ENCODE measurements at places on chromosomes 16 and 17.
A peak's percentile ranks its signal among the peaks of the same experiment; 100 is the strongest.

GRCh38 chr17:9780552-9780951 is 10.8 kb downstream of the DHRS7C start:
- DNase-seq = no peak

- DNase-seq = no peak
Observed at GRCh38 chr16:89472711-89473075, 17.7 kb downstream of the ANKRD11 start.

DNA sequence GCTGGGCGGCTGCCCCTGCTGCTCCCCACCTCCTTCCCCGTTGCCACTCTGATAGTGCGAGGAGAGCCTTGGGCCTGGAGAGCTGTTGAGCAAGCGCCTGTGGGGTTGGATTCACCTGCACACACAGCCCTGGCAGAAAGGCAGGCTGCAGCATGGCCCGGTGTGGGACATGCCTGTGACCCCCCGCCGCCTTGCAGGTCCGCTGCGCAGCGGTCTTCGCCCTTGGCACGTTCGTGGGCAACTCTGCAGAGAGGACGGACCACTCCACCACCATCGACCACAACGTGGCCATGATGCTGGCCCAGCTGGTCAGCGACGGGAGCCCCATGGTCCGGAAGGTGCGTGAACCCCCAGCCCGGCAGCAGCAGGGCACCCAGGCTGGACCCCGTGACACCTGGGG is 106.8 kb upstream of the CHMP6 start:
- no peak for DNase-seq

DNA sequence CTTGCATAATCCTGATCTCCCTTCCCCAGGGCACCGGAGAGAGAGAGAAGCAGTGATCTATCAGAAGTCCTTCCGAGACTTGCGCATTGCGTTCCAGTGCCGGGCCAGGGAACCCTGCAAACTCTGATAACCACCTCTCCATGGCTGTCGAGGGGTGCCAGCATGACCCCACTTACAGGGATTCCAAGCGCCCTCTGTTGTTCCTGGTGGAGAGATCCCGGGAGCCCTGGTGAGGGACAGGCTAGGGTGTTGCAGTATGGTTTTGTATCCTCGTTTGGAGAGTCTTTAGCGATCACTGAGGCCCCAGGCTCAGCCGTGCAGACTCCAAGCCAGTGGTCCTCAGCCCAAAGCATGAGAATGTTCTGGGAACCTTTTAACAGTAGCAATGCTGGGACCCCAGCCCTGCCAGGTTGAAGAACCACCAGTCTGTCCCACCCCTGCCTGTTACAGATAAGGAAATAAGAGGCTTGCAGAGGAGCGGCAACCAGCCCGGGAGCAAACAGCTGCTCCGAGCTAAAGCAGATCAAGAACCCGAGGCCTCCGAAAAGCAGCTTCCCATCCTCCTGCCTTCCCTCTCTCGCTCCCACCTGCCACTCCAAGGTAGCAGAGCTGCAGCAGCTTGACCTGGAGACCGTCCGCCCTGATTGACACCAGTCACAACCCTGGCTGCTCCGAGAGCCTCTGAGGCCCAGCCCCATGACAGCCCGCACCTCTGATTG is 150.3 kb upstream of the RPL38 start:
- no peak for DNase-seq

DNA sequence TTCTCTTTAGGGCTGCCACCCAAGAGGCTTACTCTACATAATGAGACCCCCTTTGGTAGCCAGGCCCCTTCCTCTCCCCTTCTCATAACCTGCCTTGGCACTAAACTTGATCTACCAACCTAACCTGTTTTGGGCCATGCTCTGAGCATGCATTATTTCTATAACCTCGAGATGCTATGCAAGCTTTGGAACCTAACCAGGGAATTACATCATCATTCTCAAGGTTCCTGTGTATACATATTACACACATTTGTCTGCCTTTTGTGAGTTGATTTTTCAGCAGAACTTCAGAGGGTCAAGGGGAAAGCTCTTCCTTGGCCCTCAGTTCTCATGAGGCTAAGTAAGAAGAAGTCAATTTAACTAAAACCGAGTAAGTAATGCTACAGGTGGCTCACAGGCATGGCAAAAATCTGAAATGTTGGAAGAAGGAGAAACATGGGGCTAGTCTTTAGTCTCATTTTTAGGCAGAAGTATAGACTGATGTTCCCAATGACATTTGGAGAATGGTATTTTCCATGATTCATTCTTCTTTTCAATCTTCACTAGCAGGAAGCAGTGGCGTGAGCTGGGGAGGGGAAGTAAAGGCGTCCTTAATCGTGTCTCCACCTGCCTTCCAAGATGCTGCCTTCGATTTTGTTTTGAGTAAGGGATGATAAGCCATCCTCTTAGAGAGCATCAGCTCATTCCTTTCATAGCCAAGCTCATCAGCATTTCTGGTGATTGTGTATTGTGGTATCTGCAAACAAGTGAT is 308.4 kb downstream of the ABCC12 start:
- DNase-seq = no peak

- DNase-seq = no peak
Observed at GRCh38 chr17:17419166-17419565, 57.6 kb upstream of the MED9 start.

- no peak for DNase-seq
Observed at GRCh38 chr16:65769055-65769465, 597.4 kb upstream of the CDH5 start.

DNA sequence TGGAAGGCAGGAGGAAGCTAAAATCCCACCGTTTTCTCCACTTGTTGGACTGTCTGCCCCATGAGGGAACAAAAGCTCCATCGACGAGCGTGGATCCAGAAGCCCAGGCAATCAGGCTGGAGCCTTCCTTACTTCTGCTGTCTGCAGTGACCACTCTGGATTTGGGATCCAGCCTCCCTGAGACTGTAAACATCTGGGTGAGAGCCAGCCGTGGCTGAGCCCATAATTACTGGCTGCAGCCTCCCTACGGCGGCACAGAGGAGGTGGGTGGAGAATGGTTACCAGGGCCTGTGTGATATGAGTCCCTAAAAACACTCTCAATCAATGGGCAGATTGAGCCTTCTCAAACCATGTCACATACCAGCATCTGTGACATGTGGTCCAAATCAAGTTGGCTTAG is 158.2 kb downstream of the FOXL1 start:
- DNase-seq = no peak

- DNase-seq = no peak
Observed at GRCh38 chr16:69448470-69449193, 24.2 kb downstream of the CYB5B start.

GRCh38 chr17:6599364-6599763 is 41.1 kb downstream of the KIAA0753 start:
- DNase-seq = no peak

GRCh38 chr17:65066901-65067300 is 10.4 kb upstream of the GNA13 start:
- no peak for DNase-seq

- DNase-seq = peak; percentile 11
Observed at GRCh38 chr17:54992797-54993639, 24.5 kb downstream of the STXBP4 start.

- peak; percentile 32 for DNase-seq
Observed at GRCh38 chr17:80008383-80008840, 27.3 kb downstream of the TBC1D16 start.

DNA sequence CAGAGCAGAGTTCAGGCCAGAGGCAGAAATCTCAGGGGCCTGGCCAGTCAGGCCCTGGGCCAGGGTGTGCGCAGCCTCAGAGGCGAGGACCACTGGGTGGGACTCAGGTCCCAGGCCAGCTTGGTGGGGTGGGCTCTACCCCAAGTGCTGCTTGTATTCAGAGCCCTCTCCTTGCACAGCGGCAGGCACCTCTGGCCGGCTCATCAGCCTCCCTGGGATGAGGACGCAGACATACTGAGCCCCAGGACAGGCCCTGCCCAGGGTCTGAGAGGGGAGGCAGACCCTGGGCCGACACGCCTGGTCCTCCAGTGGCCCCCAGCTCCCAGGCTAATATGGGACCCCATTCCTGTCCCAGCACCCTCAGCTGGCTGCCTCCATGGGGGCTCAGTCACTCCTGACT is 7.6 kb upstream of the IL27 start:
- no peak for DNase-seq

DNA sequence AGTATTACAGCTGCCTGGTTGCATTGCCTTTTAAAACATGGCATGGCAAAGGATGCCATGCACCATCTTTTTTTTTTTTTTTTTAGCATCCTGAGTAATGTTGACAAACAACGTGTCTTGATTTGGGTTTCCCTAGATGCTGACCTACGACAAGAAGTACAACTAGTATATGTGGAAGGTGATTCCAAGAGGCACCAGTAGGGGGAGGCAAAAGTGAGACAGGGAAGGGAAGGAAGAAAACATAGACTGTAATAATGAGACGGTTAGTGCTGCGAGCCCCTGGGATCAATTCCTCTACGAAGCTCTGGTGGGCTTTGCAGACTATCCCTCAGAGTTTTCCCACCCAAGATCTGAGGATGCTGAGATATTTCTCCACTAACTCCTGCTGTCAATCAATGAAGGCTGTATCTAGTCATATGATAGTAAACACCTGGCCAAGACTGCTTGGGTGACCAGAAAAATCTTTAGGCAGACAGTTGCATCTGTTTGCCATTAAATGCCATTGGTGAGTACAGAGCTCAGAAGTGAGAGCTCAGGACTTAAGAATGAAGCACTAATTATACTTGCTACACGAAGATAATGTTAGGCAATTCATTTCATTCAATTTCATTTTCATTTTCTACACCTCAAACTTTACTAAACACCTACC is 458.6 kb upstream of the GOT2 start:
- peak; percentile 3 for DNase-seq

GRCh38 chr16:83967838-83968305 is at the start of gene NECAB2:
Gene NECAB2, plus strand, starts transcription at chr16:83968244. Its CDS starts 405 bp downstream, at chr16:83968649.
- peak; percentile 2 for DNase-seq

DNA sequence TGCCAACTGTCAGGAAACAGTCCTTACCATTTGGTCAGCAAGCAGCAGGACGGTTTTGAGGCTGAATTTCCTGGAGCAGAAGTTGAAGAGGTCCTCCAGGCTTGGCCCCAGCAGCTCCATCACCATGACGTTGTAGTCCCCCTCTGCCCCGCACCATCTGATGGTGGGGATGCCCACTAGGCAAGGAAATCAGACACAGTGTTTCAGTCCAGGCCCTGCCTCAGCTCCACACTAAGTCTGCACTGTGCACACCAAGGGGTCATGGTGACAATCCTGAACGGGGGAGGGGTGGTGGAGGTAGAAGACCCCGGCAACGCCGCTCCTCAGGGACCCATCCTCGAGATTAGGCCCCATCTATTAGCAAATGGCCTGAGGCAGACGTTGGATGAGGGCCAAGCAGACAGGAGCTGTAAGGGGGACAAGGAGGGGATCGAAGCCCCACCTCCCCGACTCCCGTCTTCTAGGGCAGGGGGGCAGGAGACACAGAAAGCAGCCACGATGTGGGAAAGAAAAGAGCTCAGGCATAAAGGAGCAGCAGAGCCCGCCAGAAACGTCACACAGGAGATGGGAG is 18.0 kb downstream of the CSNK1D start:
- DNase-seq = no peak

GRCh38 chr17:3544365-3544764 is 13.2 kb downstream of the TRPV3 start:
- DNase-seq = no peak

DNA sequence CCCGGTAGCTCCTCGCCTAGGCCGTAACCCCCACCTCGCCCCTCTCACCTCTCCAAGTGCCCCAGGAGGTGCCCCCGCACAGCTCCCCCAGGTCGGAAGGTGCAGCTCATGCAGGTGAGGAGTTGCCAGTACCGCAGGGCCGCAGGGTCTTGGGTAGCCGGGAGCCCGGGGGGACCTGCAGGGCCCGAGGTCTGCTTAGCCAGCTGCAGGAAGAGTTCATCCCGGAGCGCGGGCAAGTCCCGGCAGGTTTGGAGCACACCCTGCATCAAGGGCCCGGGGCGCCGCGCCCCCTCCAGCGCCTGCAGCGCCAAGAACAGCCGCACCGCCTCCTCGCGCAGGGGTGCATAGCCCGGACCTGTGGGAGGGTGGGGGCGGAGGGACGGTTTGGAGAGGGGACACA is 4.8 kb downstream of the PLEKHH3 start:
- no peak for DNase-seq

GRCh38 chr16:30559690-30560089 is 1.5 kb upstream of the ZNF764 start:
- DNase-seq = no peak

DNA sequence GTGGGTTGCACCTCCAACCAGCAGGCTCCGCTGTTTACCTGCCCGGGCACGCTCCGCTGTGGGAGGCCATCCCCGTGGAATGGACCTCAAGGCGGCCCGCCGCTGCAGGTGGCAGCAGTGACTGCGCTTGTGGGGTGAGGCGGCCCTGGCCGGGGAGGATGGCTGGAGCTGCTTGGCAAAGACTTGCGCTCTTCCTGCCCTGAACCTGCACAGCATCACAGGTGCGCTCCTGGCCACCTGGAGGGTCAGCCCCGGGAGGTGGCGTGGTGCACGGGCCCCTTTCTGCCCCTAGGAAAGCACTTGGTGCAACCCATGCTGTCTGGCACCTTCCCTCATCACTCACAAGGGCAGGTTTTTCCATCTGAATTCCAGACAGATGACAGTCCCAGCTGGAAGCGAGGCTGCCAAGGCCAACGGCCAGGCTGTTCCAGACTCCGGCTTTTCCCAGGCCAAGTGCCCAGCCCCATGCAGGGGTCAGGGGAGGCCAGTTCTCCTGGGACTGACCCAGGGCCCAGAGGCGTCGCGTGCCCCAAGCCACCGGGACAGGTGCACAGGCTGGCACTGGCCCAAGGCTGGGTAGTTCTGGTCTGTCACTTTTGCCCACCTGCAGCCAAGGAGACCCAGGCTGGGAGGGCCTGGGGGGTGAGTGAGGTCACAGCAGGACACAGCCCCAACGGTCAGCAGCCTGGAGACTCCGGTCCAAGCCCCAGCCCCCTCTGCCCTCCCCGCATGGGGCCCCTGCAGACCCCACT is 13.3 kb downstream of the UTS2R start:
- no peak for DNase-seq

GRCh38 chr16:21667575-21667974 is 3.8 kb downstream of the OTOA start:
- DNase-seq = no peak

GRCh38 chr16:66568355-66568754 is 2.1 kb downstream of the CMTM1 start:
- DNase-seq = no peak

- DNase-seq = no peak
Observed at GRCh38 chr16:71373073-71373472, 14.6 kb downstream of the CALB2 start.

DNA sequence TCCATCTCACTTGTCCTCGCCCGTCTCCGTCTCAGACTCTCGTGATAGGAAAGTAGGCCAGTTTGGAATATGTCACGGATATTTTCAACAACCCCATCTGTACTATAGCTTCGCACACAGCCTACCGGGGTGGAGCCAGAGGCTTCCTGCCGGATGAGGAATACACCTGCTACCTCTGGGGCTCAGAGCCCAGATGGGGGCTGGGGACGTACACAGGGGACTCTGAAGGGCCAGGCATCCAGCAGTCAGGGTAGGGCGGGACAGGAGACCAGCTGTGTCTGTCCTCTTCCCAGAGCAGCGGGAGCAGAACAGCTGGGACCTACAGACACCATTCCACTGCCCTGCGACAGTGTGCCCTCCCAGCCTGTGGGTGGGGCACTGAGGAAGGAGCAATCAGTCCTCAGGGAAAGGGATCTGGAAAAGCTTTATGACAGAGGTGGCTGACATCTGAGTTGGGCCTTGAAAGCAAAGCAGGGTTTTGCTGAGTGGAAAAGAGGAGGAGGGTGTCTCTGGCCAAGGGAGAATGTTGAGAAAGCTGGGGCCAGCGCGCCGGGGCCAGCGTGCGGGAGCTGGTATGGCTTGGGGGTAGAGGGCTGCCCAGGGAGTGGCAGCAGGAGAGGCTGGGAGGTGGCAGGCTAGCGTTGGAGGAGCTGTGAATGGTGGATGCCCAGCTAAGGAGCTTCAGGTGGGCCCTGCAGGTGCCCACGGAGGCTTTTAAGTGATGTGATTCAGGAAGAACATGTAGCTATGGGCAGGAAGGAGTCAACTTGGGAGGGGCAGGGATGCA is 11.5 kb upstream of the SRCIN1 start:
- no peak for DNase-seq

All from NCI-H1930 (cell line).